NCI-H2171 (cell line): ENCODE measurements at places on chromosomes 1 and 21.

DNA sequence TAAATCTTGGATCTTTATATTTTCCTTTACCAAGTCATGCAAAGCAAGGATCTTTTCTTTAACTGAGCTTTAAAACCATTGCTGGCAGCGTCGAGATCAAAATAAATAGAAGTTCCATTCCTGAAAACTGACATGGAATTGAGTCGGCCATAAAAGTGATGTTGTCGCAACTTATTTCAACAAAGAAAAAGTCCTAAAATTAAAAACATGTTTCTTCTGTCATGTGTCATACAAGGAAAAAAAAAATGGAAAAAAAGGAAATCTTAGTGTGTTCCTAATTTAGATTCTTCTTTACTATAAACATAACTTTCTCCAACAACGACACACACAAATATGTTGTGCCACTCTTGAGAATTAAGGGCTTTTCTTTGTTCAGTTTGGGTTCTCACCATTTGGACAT is 34.9 kb downstream of the GREM2 start:
- DNase-seq: no peak

DNA sequence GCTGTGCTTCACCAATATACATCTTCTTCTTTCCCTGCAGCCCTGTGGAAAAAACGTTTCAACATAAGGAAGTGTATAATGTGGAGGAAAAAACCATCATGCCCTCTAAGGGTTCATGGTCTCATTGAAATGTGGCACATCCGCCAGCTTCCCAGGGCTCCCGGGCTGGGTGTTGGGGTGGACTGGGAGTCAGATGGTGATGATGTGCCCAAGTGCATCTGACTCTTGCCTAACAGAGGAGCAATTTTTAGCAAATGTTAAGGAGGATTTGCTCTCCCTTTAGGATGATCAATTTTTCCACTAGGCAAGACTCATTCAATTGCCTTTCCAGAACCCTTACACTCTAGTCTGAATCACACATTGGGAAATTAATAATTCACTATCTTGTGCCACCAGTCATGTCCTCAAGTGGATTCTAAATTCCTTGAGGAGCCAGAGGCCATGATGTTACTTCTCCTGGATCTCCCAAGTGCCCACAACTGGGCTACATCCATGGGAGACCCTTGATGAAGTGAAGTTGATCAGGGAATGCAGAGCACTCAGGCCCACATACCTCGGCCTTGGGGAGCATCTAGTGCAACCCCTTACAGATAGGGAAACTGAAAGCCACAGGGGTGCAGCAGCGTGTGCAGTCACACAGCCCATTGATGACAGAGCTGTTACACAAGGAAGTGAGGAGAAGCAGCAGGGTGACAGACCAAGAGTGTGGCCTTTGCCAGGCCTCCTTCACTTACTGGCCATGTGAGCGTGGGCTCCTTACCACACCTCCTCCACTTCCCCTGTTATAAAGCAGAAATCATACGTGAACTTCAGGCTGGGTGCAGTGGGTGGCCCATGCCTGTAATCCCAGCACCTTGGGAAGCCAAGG is 100.0 kb upstream of the SLC44A3 start:
- no peak for DNase-seq

- DNase-seq: no peak
Measured at GRCh38 chr1:46479744-46480350, 9.8 kb upstream of the DMBX1 start.

DNA sequence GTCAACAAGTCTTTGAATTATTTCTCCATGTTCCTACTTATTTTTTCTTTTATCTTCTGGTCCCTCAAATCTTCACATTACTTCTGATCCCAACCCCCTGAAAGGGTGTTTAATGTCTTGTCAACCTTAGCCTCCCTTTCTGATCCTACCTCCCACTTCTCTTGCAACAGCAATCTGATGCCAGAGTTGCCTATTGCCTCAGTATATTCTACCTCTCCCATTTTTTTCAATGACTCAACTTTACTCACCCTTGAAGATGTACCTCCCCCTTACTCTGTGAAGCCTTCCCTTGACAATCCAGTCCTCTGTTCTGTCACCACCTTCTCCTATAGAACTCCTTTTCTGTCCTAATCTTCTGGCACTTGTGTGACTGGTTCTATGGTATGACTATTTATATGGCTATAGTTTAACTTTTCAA is 99.5 kb upstream of the CD55 start:
- no peak for DNase-seq

DNA sequence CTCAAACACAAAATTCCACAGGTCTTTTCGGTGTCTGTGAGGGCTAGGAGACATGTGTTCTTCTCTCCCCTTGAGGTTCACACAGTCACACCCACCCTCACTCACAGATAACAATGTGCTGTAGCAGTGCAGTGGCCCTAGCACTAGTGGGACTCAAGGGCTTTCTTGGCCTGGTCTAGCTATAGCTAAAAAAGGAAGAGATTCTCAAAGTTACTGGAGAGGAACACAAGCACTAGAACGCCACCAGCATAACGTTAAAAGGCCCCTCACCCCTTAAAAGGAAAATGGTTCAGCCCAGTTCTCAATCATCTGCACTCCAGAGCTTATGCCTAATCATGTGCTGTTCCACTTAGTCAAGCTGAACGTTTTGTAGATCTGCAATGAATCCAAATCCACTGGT is 39.5 kb downstream of the RGS8 start:
- no peak for DNase-seq

- DNase-seq: no peak
Measured at GRCh38 chr1:28056129-28056925, 32.1 kb downstream of the EYA3 start.

- no peak for DNase-seq
Measured at GRCh38 chr1:147214325-147214724, 10.8 kb downstream of the FMO5 start.

- no peak for DNase-seq
Measured at GRCh38 chr1:67465375-67465774, 35.2 kb upstream of the SERBP1 start.

DNA sequence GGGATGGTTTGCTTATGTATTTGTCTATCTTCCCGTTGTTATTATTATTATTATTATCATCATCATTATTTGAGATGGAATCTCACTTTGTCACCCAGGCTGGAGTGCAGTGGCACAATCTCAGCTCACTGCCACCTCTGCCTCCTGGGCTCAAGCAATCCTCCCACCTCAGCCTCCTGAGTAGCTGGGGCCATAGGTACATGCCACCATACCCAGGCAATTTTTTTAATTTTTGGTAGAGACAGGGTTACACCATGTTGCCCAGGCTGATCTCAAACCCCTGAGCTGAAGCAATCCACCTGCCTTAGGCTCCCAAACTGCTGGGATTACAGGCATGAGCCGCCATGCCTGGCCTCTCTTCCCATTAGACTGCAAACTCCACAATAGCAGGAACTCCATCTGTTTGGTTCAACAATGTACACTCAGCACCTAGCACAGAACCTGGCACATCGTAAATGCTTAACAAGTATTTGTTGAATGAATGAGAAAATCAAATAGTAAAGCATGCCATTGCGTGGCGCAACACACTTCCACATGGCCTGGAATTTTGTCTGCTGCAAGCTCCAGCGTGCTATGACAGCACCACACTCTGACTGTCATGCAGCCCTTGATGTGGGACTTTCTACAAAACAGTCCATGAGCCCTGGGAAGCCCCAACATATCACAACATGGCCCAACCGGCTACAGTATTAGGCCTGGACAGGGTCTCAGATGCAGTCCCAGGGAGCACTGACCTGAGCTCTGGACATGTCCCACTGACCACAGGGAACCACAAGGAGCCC is 3.8 kb upstream of the TINAGL1 start:
- no peak for DNase-seq

- DNase-seq: no peak
Measured at GRCh38 chr1:220748089-220748934, at the start of gene MTARC2. MTARC2 (plus strand) TSS chr1:220748322; CDS start chr1:220748532, 210 bp downstream.

DNA sequence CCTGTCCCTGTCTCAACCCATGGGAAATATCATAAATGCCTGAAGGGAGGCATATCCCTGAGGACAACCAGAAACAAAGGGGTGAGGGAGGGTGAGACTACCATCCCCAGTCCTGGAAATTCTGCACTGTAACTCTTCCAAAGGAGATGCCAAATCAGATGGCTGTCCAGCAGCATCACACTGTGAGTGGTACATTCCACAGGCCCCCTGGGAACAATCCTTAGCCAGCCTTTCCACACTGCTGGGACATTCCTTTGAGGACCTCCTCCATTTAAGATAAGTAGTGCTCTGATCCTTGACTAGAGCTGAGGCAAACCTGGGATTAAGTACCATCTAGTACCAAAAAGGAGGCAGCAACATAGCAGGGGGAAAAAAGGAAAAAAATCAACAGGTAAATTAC is 10.7 kb downstream of the IVL start:
- no peak for DNase-seq

DNA sequence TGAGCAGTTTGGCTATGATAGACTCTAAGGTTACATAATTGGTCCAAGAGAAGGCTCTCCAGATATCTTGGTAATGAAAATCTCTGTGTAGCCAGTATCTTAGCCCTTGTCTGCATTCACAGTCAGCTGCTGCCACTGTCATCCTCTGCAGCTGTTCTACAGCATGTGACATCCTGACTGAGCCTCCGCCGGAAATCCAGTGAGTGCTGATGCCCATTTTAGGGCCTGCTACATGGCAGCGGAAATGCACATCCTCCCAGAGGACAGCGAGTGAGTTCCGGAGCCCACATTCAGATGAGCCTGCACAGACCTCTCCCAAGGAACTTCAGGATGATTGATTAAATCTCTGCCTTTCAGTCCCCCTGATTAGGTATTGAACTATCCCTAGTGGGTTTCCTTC is 237.1 kb downstream of the HHIPL2 start:
- no peak for DNase-seq
